GM20000 (cell line): ENCODE measurements at places on chromosomes 1 and 21.

GRCh38 chr1:84225646-84226045 lies 75.9 kb upstream of the SAMD13 start:
- no peak for DNase-seq

DNA sequence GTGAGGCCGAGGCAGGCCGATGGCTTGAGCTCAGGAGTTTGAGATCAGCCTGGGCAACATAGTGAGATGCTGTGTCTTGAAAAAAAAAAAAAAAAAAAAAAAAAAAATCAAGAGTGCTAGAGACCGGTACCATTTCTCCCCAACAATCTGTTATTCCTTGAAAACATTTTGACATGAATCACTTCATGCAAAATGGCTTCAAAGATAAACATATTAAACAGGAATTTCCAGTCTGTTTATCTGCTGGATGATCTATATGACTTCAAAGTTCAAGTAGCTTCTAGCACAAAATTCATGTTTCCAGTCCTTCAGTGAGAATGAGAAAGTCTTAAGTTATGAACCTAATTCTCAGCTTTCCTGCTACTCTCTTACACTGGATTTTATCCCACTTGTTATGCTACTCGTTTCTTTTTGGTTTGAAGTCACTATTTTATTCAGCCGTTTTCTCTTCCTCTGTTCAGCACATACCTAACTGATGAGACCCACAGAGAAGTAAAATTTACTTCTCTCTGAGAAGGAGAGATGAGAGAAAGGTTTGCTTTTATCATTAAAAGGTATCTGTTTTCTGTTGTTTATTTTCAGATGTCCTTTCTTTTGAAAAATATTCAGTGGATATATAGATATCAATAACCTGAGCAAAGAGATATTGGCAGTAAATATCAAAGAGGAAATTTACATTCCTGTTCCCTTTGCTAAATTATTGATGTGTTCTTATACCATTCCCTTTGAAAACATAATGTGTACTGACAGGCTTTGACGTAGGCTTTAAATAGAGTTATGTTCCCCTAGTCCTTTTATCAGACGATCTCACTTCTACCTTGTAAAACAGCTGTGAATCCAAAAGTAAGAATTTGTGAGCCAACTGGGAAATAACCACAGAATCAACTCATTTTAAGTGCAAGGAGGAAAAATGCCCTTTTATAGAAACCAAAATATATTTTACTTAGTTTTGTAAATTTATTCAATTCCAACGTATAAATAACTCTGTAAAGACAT lies 38.2 kb downstream of the CD46 start:
- DNase-seq, result no peak

DNA sequence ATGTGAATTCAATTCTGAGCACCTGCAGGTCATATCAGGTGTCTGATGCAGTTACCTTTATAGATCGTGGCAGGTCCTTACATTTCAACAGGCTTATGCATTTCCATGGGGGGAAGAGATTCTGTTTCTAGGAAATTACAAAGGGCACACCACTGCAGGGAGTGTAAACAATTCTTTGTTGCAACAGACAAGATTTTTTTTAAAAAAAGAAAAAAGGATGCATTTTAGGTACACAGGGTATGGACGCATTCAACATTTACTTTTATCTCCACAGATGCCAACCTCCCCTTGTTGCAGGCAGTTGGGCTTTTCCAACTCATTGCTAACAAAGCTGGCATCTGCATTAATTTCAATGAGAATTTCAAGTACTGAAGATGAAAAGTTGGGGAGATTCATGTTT lies 13.5 kb upstream of the TEKT2 start:
- DNase-seq, result no peak

GRCh38 chr1:173002891-173003838 lies 47.6 kb downstream of the TNFSF18 start:
- no peak for DNase-seq

DNA sequence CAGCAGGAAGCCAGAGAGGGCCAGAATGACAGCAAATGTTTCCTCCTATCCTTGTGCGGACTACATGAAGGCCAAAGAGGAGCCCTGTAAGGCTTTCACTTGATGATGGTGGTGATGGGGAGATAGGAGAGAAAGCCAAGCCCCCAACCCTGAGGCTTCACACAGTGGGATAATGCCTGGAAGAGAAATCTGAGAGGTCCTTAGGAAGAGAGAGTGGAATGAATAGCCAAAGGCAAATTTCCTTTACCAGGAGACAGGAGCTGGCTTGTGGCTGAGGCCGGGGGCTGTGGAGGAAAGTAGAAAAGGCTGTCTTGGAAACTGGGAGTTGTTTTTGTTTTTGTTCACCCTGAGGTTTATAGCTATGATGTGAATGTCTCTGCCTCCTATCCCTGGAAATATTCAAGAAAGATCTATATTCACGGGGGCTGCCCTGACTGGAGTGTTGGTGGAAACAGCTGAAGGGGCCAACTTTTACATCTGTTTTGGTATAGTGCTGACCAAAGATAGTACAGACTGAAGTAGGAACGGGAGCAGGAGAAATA lies 13.0 kb upstream of the RNF19B start:
- DNase-seq, result no peak

- no peak for DNase-seq
These were observed 6.4 kb upstream of the BRWD1 start for GRCh38 chr21:39319814-39320332.

- DNase-seq, result no peak
These were observed 78.2 kb downstream of the RAP1GAP start for GRCh38 chr1:21590934-21591333.

DNA sequence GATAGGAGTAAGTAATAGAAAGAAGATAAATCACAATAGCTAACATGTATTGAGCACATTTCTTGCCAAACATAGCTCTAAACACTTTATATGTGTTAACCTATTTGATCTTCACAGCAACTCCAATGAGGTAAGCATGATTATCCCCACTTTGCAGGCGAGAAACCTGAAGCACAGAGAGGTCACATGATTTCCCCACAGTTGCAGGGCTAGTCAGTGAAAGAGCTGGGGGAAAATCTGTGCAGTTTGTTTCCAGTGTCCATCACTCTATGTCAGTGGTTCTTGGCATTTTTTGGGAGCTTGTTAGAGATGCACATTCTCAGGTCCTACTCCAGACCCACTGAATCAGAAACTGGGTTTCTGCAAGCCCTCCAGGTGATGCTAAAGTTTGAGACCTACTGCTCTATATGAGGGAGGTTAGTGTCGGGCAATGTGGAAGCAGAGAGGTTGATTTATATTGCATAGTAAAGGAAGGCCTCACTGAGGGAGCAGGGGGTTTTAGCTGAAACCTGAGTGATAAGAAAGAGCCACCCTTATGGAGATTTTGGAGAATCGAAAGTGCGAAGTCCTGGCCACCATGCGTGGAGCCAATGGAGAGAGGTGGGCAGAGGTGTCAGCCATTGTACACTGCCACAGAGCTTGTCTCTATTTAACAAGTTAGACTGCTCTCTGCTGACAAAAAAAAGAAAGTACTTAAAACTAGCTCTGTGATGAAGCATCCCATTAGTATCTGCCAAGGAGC lies 20.9 kb downstream of the MCOLN3 start:
- DNase-seq, result peak; percentile 38

DNA sequence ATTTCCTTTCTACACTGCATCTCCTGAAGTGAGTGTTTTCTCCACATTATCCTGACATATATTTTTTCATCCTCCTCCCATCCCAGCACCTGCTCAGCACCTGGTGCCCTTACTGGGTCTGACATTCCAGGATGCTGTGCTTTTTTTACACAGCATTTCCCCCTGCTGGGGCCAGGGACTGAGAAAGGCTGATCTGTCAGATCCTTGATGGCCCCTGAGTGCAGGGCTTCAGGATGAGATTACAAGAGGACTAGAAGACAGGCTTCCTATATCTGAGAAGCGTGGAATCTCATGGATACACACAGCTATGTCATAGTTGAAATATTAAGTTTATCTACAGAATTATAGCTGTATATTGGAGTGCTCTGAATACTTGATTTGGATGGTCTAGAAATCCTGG lies 24.4 kb downstream of the RCAN1 start:
- DNase-seq, result no peak

GRCh38 chr1:28308750-28309149 lies 20.1 kb upstream of the MED18 start:
- no peak for DNase-seq

- no peak for DNase-seq
These were observed 26.8 kb downstream of the SLC1A7 start for GRCh38 chr1:53115403-53116306.

DNA sequence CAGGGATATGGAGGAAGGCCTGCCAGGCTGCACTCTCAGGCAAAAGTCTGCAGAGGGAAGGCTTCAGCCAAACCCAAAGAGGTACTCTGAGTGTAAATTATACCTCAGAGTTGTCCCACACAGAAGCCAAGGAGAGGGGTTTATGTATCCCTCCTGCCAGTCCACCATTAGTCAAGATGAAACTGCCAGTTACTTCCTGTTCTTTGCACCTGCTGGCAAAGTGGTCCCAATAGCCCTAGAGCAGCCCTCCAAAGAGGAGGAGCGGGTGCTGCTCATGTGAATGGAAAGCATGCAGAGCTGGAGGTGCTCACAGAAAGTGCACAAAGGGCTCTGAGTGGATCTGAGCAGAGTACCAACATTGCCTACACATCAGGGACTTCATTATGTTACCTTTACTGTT lies 37.1 kb upstream of the MCOLN3 start:
- no peak for DNase-seq

- DNase-seq, result no peak
These were observed 76.4 kb downstream of the SNRPE start for GRCh38 chr1:203937678-203938330.

DNA sequence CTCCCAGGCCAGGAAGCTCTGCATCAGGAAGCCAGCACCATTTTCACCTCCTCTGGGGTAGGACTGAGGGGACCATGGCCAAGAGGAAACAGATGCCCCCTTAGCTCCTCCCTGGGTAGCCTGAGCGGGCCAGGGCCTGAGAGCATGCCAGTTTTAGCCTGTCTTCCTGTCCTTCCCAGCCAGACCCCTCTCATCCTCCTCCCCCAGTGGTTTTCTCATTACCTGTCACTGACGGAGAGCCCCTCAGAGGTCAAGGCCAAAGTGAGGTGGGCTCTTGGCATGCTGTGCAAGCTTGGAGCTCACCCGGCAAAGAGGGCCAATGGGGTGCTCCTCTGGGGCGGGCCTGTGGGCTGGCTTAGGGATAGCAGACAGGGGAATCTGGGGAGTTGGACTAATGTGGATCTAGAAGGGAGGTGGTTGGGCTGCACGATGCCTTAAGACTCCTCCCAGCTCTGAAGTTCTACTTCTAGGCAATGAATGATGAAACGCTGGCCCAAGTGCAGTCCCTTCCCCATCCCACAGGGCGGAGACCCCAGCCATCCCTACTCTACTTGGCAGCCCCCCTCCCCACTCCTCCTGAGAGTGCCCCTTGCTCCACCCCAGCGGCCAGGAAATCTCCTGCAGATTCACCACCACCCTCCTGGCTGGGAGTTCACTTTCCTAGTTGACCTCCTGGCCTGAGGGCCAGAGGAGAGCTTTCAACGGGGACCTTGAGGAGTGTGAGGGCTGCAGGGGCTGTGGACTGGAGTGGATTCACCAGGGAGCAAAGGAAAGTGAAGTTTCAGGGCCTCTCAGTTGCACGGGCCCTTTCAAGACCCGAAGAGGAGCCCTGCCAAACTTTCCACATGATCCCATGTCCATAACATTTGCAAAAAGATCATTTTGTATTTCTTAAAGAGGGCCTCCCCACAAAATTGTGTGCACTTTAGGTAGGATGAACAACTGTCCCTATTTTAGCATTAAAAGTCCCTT lies 9.4 kb upstream of the LMNA start:
- no peak for DNase-seq

GRCh38 chr1:235843461-235843961 lies 23.2 kb downstream of the LYST start:
- DNase-seq, result peak; percentile 19

GRCh38 chr1:17066361-17067068 lies 12.7 kb upstream of the SDHB start:
- DNase-seq, result no peak

DNA sequence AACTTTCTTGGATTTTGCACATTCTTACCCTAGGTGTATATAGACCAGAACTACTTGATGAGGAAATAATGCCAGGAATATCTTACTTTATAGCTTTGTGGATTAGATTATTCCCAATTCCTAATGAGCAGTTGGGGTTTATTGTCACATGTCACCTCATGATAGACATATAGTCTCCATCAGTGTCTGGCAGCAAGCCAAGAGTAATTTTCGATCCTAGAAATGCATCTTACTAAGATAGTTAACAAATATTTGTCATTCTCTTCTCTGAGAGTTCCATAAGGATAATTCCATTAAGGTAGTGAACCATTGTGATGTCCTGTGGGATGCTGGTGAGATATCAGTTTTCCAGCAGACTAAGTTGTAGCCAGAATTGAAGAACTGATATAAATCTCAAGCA lies 1282.9 kb upstream of the B3GALT2 start:
- no peak for DNase-seq

DNA sequence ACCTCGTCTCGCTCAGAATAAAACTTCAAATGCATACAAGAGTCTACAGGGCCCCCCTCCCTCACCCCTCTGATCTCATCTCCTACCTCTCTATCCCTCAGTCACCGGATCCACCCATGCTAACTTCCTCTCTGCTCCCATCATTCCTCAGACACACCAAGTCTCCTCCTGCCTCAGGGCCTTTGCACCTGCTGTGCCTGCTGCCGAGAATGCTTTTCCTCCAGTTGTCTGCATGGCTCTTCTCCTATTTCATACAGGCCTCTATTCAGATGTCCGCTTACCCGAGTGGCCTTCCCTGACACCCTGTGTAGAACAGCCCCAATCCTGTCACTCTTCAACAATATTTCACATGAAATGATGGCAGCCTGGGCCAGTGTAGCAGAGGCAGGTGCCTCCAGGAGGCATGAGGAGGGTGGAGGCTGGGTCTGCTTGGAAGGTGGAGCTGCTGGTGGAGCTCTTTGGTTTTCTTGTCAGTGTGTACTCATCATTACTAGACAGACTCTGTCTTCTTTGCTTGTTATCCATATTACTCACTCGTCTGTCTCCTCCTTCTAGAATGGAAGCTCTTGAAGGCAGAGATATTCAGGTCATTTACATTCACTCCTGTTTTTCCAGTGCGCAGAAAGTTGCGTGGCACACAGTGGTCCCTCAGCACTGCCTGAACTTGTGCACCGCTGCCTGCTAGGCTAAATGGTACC lies 4.2 kb downstream of the SH2D2A start:
- no peak for DNase-seq

DNA sequence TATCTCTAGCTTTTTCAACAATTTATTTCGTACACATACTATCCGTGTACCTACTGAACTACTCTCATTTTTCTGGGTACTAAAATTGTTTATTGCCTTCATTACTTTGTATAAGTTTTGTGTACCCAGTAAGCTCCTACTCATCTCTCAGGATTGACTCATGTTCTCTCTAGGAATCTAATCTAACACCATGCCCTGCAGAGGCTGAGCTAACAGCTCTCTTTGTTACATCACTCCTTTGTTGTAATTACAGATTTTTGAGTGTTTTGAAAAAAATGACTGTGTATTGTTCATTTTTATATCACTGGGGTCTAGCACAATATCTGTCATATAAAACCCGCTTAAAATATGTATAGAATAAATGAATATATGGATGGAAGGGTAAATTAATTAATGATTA lies 167.1 kb downstream of the ATP6V1G3 start:
- no peak for DNase-seq

- no peak for DNase-seq
These were observed 14.1 kb downstream of the ZNF691 start for GRCh38 chr1:42860339-42861013.
